ENCODE measurements at places on chromosomes 16 and 17. TPM values are rescaled to one million over a fixed set of nuclear protein-coding genes. Genes with fewer than 3 reads are reported as not detected.

Gene OTOP3
- total RNA-seq, result not detected

Gene RAC3
- total RNA-seq, result 8.7 TPM

Gene CRISPLD2
- 4.5 TPM for total RNA-seq

Gene SLC47A1
- 101 TPM for total RNA-seq

Gene KRTAP4-9
- total RNA-seq, result not detected

Gene ITGAD
- total RNA-seq, result 0.70 TPM

Gene RPRML
- not detected for total RNA-seq

Gene PRR35
- total RNA-seq, result not detected

Gene OGFOD1
- 12.1 TPM for total RNA-seq

Gene RAB11FIP3
- 24.1 TPM for total RNA-seq

Gene MPP2
- total RNA-seq, result 0.10 TPM

Gene TAC4
- total RNA-seq, result not detected

Gene HOXB4
- 1.1 TPM for total RNA-seq
